ENCODE measurements at places on chromosomes 6 and 20. TPM values are rescaled to one million over a fixed set of nuclear protein-coding genes. Genes with fewer than 3 reads are reported as not detected.

GHRH gene
- total RNA-seq = not detected

TUBB2A gene
- 14.6 TPM for total RNA-seq

ULBP2 gene
- 0.94 TPM for total RNA-seq

GSTA3 gene
- total RNA-seq = not detected

EPB41L1 gene
- total RNA-seq = 0.21 TPM

MAP1LC3A gene
- total RNA-seq = 3.4 TPM

ANKRD60 gene
- not detected for total RNA-seq

SPATS1 gene
- not detected for total RNA-seq

MICB gene
- total RNA-seq = 29.2 TPM

ID4 gene
- total RNA-seq = not detected

HSPA12B gene
- not detected for total RNA-seq

PFDN4 gene
- total RNA-seq = 59.9 TPM

TMC2 gene
- not detected for total RNA-seq

HLA-DMA gene
- total RNA-seq = 89.0 TPM

LRRC73 gene
- not detected for total RNA-seq

GMPR gene
- total RNA-seq = 6.2 TPM

CABLES2 gene
- total RNA-seq = 1.9 TPM

RIPPLY2 gene
- total RNA-seq = under 0.01 TPM

NFATC2 gene
- 12.2 TPM for total RNA-seq

Measured in mononuclear cell (primary cell).